ENCODE measurements at places on chromosomes 4 and X. TPM values are rescaled to one million over a fixed set of nuclear protein-coding genes. Genes with fewer than 3 reads are reported as not detected.

Gene SLC9A6
- total RNA-seq = 27.0 TPM

Gene NBDY
- 8.9 TPM for total RNA-seq

Gene CT45A3
- total RNA-seq = not detected

Gene TRPC5OS
- total RNA-seq = not detected

Gene TCEAL6
- not detected for total RNA-seq

Gene RADX
- 1.1 TPM for total RNA-seq

Gene DRP2
- 0.13 TPM for total RNA-seq

Gene GAGE12H
- not detected for total RNA-seq

Gene SMR3B
- total RNA-seq = not detected

Gene C4orf33
- total RNA-seq = 13.6 TPM

Gene PLK4
- total RNA-seq = 8.2 TPM

Gene RS1
- total RNA-seq = not detected

Gene RBM47
- 1.4 TPM for total RNA-seq

Gene H2AZ1
- total RNA-seq = 186 TPM

Gene TKTL1
- total RNA-seq = not detected

Gene MTMR8
- total RNA-seq = 1.7 TPM

Gene SH2D1A
- total RNA-seq = not detected

Gene PLP1
- total RNA-seq = 0.86 TPM

Gene BTC
- total RNA-seq = 2.8 TPM

Gene PDE6B
- total RNA-seq = 0.43 TPM

Gene SEC31A
- total RNA-seq = 492 TPM

Gene RNF150
- 0.13 TPM for total RNA-seq

Gene PDGFC
- total RNA-seq = 106 TPM

Gene DMP1
- total RNA-seq = not detected

Gene SLC6A14
- not detected for total RNA-seq

Gene RPS6KA6
- 6.8 TPM for total RNA-seq

Gene FAM9C
- total RNA-seq = under 0.01 TPM

Gene TCEAL9
- total RNA-seq = 184 TPM

Gene DOCK11
- total RNA-seq = 19.2 TPM

Gene MAGEA2
- total RNA-seq = not detected

Gene PSMD10
- 72.4 TPM for total RNA-seq

Measured in articular chondrocyte of knee joint (primary cell).